GM03348 (cell line): ENCODE measurements at places on chromosomes 6 and 20.

DNA sequence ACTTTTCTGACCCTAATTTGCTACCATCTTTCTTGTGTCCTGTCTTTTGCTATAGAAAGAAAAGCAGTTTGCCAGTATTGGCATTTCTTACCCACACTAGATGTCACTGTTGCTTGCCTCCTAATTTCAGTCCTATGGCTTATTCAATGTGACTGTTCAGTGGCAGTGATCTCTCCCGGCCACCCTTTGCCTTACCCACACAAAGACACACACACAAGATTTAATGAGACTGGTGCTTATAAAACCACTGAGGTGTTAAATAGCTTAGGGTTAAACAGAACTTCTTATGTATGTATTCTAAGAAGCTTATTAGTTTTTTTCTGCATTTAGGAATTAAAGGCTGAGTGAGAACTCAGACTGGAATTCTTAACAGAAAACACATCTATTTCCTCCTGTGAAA lies 233.6 kb upstream of the ASCC3 start:
- DNase-seq = peak; percentile 42

- DNase-seq = no peak
Measured at GRCh38 chr20:49636447-49636846, 68.5 kb upstream of the PTGIS start.

DNA sequence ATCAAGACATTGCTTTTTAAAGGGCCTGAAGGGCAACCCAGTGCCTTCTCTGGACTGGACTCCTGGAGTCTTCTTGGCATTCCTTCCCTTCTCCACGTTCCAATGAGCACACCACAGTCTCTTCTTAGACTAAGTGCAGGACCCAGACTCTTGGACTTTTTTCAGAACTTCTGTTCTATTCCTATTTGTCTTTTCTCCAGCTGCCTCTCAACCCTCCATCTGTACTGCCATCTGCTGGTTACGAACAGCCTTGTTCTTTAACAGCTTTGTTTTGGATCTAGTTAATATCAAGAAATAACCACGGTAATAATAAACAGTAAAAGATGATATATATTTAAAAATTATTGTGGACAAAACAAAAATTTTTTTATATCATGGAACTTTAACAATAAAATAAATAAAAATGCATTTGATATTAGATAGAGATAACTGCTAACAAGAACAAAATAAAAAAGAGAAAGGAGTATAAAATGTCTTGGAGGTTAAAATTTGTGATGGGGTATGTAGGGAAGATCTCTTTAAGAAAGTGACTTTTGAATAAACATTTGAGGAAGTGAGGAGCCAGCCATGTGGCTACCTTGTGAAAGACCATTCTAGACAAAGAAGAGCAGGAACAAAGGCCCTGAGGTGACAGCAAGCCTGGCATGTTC lies 105.1 kb upstream of the HCRTR2 start:
- peak; percentile 58 for DNase-seq

GRCh38 chr20:61719691-61720347 lies 345.9 kb downstream of the TAF4 start:
- no peak for DNase-seq

DNA sequence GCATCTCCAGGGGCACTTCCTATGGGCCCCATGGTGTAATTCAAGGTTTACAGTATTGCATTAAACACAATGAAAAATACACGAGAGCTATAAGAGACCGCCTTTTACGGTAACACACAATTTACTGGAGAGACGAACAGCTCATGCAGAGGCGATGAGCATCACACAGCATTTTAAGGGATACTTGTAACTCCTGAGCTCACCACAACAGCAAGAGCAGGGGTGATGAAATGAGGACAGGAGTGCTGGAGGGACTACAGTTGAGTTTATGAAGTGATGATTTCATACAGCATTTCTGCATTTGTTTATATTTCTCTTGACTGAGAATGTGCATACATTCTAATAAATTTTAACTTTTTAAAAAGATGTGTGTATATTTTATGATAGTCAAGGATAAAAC lies 113.9 kb downstream of the WDR27 start:
- DNase-seq = no peak

DNA sequence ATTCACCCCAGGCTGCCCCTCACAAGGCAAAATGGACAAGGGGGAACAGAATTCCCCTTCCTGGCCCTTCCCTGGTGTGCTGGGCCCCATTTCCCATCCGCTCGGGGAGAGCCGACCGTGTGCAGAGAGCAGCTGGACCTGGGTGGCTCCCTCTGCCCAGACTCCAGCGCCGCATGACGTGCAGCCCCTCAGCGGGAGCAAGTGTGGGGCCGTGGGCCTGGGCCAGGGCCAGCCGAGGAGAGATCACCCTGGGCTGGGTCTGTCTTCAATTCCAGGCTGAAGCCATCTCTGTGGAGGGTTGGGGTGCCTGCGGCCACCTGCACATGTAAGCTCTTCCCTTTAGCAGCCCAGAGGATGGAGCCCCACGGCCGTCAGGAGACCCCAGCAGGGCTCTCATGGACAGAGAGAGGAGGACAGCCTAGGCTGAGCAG lies 241.8 kb downstream of the TTLL2 start:
- DNase-seq = no peak

GRCh38 chr6:17091122-17091521 lies 10.7 kb upstream of the STMND1 start:
- DNase-seq = peak; percentile 36

DNA sequence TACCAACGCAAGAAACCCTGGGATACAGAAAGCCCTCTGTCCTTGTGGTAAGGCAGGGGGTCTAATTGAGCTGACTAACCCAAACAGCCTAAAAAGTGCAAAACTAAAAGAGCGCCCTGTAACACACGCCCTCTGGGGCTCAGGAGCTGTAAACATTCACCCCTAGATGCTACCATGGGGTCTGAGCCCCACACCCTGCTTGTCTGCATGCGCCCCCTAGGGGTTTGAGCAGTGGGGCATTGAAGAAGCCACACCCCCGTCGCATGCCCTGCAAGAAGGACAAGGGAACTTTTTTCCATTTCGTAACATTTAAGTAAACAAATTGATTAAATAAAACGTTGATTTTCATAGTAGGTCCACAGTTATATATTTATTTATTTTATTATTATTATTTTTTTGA lies 616.9 kb upstream of the MAN1A1 start:
- no peak for DNase-seq

GRCh38 chr20:25090492-25091429 lies 8.8 kb upstream of the VSX1 start:
- DNase-seq = no peak

GRCh38 chr6:4672772-4673171 lies 103.4 kb upstream of the CDYL start:
- peak; percentile 75 for DNase-seq

GRCh38 chr6:147099974-147100373 lies 104.2 kb upstream of the STXBP5 start:
- DNase-seq = peak; percentile 28

GRCh38 chr20:45036044-45036755 lies 64.7 kb downstream of the KCNS1 start:
- no peak for DNase-seq

DNA sequence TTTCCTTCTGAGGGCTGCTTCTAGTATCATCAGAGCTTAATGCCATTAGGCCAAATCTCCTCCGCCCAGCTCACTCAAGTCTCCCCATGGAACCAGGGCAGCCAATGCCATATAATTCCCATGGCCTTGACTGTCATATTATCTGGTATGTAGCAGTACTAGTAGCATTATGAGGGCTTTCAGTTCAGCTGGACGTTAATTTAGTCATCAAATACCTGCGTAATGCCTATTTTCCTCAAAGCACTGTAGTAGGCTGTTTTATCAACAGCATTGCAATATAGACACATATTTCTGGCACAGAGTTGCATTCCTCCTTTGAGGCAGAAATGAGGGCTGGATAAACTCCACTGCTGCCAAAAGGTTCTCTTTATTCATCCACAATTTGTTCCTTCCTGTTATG lies 1.7 kb downstream of the KCTD20 start:
- peak; percentile 63 for DNase-seq

- peak; percentile 70 for DNase-seq
Measured at GRCh38 chr6:42136508-42137193, 5.8 kb downstream of the C6orf132 start.

- DNase-seq = peak; percentile 62
Measured at GRCh38 chr20:4041748-4042411, 26.5 kb upstream of the RNF24 start.

- no peak for DNase-seq
Measured at GRCh38 chr6:111990214-111990613, 63.7 kb upstream of the CCN6 start.

DNA sequence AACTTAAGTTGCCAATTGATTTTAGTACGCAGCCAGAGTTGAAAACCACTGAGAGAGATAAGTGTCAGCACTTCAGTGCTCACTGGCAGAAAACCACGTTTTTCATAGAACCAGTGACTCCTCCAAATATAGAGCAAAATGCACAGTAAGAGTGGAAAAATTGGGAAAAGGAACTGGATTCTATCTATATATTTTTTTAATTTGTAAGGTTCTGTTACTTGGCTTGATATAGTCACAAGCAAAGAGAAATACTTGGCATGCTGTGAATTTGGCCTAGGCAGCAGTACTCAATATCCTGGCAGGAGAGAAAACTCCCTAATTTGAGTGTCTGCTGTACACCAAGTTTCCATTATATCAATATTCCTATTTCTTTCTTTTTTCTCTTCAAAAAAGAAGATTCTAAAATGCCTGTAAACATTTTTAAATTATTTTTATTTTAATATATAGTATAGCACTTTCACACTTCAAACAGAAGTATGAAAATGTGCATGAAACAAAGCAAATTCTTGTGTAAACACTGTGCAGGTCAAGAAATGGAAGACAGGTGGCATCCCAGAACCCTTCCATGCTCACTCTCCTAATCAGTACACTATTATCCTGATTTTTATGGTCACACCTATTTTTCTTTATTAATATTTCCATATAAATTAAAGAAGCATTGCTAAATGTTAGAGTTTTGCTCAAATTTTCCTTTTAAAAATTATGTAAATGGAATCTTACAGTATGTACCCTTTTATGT lies 561.8 kb upstream of the RNF217 start:
- DNase-seq = no peak

GRCh38 chr20:22525069-22525820 lies 59.1 kb downstream of the FOXA2 start:
- no peak for DNase-seq

- no peak for DNase-seq
Measured at GRCh38 chr6:138682704-138683527, 90.7 kb upstream of the CCDC28A start.

DNA sequence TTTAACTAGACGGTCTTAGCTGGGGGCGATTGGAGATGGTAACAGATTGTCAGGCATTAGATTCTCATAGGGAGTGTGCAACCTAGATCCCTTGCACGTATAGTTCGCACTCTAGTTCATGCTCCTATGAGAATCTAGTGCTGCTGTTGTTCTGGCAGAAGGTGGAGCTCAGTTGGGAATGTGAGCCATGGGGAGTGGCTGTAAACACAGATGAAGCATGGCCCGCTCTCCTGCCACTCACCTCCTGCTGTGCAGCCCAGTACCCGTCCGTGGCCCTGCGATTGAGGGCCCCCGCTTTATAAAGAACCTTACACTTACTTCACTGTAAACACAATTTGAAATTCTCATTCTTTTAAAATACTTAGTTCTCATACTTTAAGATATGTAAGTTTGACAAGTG lies 339.4 kb downstream of the CDH26 start:
- no peak for DNase-seq

DNA sequence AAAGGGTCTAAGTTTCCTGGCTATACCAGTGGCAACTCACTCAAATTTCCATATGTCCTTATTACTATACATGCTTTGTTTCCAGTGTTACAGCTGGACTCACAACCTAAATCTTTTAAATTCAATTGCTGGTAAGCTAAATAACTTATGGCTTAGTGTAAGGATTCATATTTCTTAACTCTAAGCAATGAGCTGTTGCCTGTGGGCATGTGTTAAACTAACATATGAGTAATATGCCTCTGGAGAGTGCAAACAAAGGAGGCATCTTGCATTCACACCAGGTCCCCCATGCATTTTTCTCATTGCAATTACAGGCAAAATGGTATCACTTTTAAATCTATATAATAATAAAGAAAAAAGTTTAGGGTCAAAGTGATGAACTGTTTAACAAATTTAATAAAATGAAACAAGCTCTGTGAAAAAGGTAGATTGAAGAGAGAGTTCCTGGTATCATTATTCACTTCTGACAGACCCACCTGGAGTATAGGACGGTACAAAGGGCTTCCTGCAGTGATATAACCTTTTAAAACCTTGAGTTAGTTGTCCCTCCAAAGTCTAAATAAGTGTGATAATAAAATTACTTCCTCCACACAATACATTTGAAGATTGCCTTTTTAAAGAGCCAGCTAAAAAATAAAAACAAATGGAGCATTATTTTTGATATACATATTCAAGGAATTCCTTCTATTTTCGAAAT lies 57.6 kb upstream of the HMGCLL1 start:
- DNase-seq = no peak

GRCh38 chr6:85464260-85464644 lies 14.4 kb downstream of the NT5E start:
- peak; percentile 81 for DNase-seq

DNA sequence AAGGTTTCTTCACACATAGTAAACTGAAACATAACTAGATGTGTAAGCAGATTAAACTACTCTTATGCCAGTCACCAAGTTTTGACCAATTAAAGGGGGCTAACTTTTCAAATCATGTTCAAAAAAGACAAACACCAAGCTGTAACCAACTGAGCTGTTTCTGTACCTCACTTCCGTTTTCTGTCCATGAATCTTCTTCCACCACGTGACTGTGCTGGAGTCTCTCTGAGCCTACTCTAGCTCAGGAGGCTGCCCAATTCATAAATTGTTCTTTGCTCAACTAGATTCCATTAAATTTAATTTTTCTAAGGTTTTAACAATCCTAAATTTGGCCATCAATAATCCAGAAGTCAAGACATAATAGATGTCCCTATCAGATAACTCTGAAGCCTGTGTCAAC lies 229.4 kb downstream of the FNDC1 start:
- no peak for DNase-seq

- peak; percentile 77 for DNase-seq
Measured at GRCh38 chr6:74075323-74075722, 379.3 kb downstream of the CD109 start.

GRCh38 chr6:2962004-2962403 lies 9.4 kb downstream of the SERPINB6 start:
- no peak for DNase-seq

- DNase-seq = no peak
Measured at GRCh38 chr6:14593286-14593685, 475.7 kb downstream of the CD83 start.

DNA sequence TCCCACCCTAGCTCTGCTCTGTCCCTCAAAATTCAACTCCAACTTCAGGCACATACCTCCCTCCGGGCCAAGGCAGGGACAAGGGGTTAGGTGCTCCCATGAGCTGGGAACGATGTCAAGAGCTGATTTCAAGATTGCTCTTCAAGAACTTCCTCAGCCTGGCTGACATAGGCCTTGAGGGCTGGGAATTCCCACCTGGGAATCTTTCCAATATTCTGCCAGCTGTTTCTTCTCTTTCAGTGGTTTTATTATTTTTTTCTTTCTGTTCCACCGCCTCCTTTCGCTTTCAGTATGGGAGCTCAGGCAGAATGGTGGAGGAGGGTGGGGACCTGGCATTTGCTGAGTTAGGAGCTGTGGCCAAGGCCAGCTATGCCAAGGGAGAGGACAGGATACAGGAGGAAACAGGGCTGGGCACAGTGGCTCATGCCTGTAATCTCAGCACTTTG lies 33.7 kb downstream of the SRSF3 start:
- peak; percentile 56 for DNase-seq
